Vein endothelial cell (primary cell): ENCODE measurements at places on chromosomes 11 and 22. TPM values are rescaled to one million over a fixed set of nuclear protein-coding genes. Genes with fewer than 3 reads are reported as not detected.

ANO1 gene
- 0.19 TPM in 1 of 2 replicates, not detected in the other for total RNA-seq

NPAS4 gene
- total RNA-seq, result not detected in 2 replicates

BAD gene
- 59.6 and 75.5 TPM in 2 replicates for total RNA-seq

HSD17B12 gene
- 91.2 and 96.7 TPM in 2 replicates for total RNA-seq

NAALAD2 gene
- 0.29 TPM in 1 of 2 replicates, not detected in the other for total RNA-seq

ESAM gene
- total RNA-seq, result 114 and 190 TPM in 2 replicates

DKK3 gene
- total RNA-seq, result 251 and 271 TPM in 2 replicates
